Inflammatory macrophage treated with lipopolysaccharide for 1 hour (primary cell): ENCODE measurements at places on chromosomes 2 and 18.

DNA sequence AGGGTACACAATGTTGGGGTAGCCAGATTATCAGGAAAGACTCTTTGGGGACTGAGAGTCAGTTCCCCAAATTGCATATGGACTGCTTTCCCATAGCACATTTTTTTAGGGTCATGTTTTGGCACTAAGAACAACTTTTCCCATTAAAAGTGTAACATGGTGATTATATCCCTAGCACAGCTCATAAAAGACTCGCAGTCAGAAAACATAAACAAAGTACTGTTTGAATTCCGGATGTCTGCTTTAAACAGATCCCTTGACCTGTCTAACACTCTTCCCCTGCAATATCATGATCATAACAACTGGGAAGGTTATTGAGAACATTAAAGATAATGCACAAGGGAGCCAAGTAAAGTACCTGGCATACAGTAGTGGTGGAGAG, 262.2 kb downstream of the ASXL3 start:
- DNase-seq, result no peak

DNA sequence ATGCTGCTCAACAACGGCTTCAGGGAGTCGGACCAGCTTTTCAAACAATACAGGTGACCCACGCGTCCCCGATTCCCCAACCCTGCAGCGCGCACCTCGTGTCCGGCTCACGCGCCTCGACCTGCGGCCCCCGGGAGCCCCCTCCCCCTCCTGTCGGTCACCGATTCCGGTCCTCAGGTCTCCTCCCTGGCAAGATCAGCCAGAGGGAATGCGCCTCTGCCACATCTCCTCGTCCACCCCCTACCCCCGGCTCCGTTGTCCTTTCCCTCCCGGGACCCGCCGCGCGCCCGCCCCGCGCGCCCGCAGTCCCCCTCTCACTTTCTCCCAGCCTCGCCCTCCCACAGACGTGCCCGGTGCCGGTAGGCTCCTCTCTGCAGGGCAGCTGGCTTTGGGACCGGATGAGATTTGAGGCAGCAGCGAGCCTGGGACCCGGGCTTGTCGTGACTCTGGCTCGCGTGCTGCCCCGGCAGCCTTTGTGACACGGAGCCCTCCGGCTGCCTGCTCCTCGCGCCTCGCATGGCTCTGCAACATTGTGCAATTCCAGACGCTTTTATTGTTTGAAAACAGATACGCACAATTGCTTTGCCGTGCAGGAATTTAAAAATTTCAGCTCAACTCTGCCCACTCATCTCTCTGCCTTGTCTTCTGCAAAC, 558 bp downstream of the TTC39C start:
- peak; percentile 50 for DNase-seq

GRCh38 chr2:149617476-149617875, 29.9 kb upstream of the MMADHC start:
- no peak for DNase-seq

DNA sequence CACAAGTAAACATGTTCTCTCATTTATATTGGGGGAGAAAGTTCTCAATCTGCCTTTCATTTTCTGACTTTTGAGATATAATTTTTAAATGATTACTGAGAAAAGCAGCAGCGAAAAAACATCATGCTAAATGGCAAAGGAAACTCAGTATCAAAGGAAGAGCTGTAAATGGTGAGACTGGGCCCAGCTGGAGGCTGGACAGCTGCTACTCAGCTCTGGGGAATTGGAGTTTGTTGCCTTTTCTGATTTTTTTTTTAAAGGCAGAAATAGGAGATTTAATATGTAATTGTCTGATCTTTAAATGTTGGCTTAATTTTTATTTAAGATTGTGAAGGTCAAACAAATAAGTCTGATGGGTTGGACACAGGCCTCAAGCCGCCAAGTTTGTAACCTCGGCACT, 137.1 kb upstream of the TACR1 start:
- no peak for DNase-seq

GRCh38 chr18:10128921-10129501, 215.2 kb downstream of the VAPA start:
- no peak for DNase-seq

DNA sequence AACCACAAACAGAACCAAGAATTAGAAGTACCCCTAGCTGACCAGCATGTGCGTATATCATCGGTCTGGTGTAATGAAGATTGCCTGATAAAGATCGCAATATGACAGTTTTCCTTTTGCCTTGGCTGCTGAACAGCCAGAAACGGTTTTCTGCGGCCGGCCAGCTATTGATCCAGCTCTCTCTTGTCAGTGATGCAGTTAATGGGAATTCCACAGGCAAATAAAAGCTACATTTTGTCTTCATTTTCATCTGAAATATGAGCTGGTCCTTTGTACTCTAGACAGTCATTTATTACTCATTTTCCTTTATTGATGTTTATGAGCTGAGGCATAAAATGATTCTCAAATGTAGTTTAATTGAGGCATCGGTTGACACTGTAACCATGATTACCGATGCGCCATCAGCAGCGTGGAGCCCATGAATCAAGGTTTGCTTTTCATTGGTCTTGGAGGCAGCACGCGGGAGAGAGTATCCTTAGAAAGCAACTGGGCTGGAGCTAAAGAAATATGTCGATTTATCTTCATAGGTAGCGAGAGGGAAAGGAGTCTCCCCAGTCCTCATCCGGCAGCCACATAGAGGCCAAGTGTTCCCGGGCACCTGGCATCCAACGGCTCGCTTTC, 535.2 kb downstream of the GALR1 start:
- DNase-seq, result no peak

DNA sequence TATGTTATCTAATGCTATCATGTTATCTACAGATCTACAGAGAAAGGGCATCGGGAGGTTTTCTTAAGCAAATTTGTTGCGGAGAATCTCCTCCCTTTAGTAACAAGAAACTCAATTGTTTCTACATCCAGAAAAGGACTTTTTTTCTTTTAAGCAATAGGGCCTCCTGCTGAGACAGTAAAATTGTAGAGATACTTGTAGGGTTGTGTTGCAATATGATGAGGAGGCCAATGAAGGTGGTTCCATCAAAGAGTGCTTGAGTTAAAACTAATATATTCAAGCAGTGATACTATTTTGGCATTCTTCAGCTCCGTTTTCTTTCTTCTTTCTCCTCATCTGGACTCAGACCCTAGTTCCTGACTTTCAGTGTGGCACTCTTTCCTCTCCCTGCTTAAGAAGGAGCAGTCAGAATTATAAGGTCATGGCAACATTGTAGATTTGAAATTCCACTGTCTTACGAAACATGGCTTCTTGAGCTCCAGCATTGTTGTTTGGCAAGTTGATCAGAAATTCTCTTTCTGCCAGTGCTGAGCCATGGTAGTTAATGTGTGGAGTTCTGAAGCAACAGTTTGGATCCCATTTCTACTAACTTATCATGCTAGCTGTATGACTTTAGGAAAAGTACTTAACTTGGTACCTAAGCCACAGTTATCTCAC, 202.0 kb upstream of the SLC14A2 start:
- DNase-seq, result no peak

DNA sequence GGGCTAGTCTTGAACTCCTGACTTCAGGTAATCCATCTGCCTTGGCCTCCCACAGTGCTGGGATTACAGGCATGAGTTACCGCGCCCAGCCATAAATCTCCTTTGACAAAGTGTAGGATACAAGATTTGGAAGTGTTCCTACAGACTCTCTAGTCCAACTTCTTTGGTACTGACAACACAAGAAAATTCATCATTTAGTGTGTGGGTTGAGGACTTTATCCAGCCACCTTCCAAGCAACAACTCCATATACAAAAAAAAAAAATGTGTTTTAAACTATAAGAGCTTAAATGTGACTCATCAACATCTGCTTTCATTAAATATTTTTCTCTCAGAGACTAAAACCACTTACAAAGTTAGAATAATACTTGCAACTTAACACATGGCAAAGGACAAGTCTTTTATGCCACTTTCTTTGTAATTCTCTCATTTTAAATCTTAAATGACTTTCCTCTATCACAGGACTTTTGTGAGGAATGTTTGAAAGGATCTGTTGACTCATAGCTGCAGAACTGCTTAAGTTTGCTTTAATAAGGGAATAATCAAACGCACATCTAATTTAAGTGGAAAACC, 46.2 kb upstream of the ITGAV start:
- DNase-seq, result no peak

- DNase-seq, result no peak
These were observed 115.5 kb upstream of the SP3 start for GRCh38 chr2:174080672-174081121.

DNA sequence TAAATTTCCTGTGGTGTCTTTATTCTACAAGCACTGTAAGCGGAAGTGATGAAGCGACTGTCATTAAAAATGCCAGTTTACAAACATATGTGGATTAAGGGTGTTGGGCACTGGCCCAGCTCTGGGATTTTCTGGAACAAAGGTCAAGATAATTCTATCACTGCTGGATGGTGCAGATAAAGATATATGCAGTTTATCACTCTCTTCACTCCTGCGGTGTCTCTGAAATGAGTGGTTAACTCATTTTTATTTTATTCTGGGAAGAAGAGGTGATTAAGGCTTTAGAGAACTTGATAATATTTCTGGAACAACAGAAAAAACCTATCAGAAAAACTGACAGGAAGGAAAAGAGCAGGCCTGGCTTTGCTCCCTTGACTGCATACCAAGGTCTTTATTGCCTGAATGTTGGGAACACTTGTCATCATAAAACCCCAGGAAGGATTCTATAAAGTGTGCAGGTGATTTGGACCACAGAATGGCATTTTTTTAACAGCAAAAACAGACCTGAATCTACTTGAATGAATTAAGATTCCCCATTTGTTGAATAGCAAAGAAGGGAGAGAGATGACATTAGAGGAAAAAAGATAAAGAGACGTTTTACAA, 32.4 kb downstream of the ABCB11 start:
- DNase-seq, result no peak

- DNase-seq, result no peak
These were observed 2.4 kb upstream of the FSIP2 start for GRCh38 chr2:185736210-185736609.

DNA sequence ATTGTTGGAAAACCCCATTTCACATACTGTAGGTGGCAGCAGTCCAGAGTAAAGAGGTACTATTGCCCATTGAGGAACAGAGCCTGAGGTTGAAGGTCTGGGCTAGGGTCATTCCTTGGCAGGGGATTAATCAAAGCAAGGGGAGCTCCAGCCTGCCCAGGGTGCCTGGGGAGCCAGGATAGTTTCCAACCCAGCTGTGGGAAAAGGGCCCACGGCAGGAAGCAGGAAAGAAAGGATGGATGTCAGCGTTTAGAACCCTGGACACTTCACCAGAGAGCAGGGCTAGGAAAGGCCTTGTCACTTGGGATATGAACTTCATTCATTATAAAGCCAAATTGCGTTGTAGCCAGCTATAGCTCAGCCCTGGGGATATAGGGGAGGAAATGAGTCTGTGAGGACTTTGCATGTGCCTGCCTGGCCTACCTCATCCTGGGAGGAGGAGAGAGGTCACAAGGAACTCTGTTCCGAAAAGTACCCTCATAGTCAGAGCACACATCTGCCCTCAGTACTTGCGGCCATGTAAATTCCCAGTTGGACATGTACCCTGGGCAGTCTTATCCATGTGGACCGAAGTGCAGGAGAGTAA, 140.2 kb upstream of the COPS8 start:
- DNase-seq, result no peak

DNA sequence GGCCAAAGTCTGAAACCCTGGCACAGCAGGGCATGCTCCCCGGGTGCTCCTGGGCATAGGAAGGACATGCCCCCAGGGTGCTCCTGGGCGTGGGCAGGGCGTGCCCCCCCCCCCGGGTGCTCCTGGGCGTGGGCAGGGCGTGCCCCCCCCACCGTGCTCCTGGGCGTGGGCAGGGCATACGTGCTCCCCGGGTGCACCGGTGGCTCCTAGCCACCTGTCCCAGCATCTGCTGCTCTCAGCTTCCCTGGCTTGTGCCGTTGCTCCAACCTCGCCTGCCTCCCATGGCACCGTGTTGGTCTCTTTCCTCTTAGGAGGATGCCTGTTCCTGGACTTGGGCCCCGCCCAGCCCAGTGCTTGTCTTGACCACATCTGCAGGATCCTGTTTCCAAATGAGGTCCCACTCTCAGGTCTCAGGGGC, 95.6 kb upstream of the CTDP1 start:
- DNase-seq, result no peak

DNA sequence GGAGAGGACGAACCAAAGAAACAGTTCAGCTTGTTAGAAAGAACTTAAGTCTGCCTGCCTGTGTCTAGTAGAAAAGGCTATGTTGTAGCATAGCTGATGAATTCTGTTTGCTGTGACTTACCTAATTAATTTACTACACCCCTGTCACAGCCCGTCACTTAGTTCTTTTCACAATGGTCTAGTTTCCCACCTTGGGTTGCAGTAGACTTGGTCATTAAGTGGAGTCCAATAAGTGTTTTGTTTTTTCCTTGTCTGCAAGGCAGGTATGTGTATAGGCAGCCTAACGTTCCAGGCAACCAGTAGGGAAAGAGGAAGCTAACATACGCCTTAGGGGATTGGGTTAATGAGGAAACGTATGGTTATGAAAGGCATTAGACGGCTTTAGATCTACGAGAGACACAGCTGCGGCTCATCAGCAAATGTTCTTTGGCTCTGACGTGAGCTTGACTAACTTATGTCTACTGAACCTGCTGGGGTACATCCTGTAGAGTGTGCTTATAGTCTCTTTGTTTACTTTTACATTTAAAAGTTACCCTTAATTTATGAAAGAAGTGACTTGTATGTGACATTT, 180.1 kb downstream of the PRPF40A start:
- DNase-seq, result peak; percentile 78
